ENCODE measurements at places on chromosomes 16 and 17. TPM values are rescaled to one million over a fixed set of nuclear protein-coding genes. Genes with fewer than 3 reads are reported as not detected.

Gene KAT2A
- 24.8 TPM for total RNA-seq

DNA sequence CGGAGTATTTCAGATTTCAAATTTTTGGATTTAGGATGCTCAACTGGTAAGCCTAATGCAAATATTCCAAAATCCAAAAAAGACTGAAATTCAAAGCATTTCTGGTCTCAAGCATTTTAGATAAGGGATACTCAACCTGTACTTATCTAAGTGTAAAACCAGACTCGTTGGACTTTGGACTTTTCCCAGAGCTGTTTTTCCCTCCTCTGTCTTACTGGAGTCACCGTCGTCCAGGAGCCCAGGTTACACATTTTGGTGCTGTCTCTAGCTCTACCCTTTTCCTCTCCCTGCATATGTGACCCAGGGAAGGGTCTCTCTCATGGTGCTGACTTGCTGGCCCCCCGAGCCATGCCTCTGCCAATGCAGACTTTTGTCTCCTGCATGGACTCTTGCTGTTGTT is 46.0 kb upstream of the MMP2 start:
- no peak for DNase-seq

Gene GLP2R
- not detected for total RNA-seq

- no peak for DNase-seq
These were observed 5.4 kb upstream of the KIF18B start for GRCh38 chr17:44952946-44953475.
